Inflammatory macrophage treated with lipopolysaccharide for 1 hour (primary cell): ENCODE measurements at places on chromosomes 4 and X.

DNA sequence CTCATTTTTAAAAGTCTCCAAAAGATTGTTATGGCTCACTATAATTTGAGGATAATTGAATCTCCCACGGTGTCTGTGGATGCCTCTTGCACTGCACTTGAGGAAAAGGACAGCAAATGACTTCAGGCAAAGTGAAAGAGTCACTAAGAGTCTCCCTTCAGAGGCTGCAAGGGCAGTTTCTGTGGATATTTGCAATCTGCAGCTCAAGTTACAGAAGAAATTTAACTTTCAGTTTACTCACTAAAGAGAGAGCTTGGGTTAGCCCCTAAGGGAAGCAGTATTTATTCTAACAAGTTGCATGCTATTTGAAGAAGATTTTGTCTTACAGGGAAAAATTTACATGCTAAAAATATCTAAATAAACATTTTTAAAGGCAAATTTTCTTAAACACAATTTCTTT is 912.0 kb upstream of the TENM3 start:
- DNase-seq: no peak

DNA sequence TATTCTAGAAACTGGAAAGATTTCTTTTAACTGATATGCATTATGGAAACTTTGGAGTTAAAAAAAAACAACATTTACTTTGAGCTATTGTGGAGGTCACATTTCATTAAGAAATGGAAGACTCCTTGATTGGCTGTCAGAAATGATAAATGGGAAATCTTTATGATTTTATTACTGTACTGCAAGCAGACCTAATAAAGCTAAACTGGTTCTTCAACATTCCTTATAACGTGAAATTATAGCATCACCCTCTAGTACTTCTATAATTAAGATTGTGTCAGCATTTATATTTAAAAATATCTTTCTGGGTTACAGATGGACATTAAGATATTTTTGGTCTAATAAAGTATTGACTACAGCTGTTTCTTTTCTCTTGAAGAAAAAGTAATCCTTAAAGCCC is 213.8 kb upstream of the PACRGL start:
- no peak for DNase-seq

DNA sequence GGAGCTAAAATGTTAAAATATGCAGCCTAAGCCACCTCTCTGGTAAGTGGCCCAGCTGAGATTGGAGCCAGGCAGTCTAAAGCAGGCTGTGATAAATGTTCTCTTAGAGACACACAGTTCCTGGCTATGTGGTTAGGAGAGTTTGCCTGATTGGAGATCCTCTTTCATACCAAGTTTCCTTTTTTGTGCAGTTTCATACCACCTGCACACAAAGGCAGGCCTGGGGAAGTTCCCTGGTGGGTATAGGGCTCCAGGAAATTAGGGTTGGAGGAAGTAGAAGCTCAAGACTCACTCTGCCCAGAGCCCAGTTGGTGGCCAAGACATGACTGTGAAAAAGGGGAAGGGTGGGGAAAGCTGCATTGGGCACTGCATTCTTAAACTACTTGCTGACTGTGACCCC is 16.9 kb downstream of the CYBB start:
- peak; percentile 76 for DNase-seq

DNA sequence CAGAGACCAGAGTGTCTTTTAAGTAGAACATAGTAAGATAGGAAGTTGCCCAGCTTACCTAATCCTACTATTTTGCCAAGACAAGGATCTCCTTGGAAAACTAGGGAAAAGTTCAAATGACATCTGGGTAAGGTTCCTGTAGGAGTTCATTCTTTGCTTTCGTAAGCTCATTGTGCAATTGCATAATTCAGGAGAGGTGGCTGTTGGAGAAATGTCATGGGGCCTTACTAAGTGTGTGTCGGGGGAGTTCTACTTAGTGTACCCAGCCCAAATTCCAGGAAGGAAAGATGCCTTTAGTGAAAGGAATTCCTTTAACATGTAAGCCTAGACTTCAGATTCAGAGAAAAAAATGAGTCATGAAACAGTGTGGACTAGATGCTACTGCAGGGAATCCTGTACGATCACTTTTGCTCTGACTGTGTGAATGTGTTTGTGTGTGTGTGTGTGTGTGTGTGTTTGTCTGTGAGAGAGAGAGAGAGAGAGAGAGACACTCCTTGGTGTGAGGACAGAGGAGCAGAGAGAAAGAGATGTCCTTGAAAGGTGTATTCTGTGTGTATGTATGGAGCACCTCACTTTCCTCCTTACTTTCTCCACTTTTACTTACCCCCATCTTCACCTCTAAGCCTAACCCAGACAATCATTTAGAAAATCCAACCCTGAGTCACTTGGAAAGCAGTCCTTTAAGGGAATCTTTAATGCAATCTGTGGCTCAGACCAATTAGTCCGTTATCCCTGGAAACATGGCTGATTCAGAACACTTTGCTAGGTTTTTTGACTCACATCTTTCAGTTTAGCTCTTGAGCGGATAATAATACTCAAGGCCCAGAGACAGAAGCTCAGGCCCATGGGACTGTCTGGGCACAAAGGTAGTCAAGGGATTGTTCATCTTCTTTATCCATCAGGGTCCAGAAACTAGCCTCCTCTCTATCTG is 114.5 kb upstream of the ACSL4 start:
- peak; percentile 38 for DNase-seq

- no peak for DNase-seq
These were observed 34.0 kb downstream of the INPP4B start for GRCh38 chr4:142812091-142812490.

DNA sequence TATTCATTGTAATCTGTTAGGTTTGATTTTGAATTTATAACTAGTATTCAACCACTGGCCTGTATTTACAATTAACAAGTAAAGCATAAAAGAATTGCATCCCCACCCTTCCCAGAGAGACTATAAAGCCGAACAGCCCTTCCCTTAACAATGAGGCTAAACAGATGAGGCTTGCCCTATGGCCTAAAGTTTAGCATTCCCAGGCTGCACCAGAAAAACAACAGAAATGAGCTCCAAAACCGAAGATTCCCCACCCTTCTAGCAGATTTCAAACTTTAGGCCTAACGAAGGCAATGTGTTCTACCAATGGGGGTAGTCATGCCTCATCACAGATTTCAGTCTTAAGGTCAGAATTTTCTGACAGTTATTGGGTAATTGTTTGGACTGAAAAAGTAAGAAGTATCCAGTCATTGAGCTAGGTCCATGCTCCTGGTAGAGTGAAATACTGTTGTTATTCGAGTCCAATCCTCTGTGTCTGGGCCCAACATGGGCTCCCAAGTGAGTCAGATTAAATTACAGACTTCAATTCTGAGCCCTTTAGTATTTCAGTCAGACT is 197.6 kb downstream of the ANTXR2 start:
- DNase-seq: no peak

- DNase-seq: no peak
These were observed 300.4 kb upstream of the CPEB2 start for GRCh38 chr4:14701896-14702295.

- DNase-seq: no peak
These were observed 502 bp downstream of the HNRNPDL start for GRCh38 chr4:82429728-82430192.

- no peak for DNase-seq
These were observed 12.3 kb upstream of the VCX2 start for GRCh38 chrX:8183346-8183745.

GRCh38 chrX:44305921-44306320 is 37.6 kb downstream of the EFHC2 start:
- no peak for DNase-seq

DNA sequence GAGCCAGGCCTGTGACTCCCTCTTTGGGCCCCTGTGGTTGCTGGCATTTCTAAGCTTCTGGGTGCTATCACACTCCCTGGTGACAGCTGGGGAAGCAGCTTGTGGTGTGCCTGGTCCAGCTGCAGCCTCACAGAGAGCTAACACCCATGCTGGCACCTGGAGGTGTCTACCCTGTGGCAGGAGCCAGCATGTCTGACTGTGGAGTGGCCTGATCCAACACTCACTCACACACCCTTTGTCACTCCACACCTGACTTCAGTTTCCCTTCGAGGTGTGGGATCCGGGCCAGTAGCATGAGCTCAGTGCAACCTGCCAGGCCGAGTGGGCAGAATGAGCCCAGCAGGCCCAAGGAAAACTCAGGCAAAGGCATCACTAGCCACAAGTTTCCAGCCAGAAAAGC is 67.5 kb downstream of the TECRL start:
- DNase-seq: no peak

GRCh38 chrX:131621650-131622049 is 77.8 kb downstream of the OR13H1 start:
- DNase-seq: no peak

DNA sequence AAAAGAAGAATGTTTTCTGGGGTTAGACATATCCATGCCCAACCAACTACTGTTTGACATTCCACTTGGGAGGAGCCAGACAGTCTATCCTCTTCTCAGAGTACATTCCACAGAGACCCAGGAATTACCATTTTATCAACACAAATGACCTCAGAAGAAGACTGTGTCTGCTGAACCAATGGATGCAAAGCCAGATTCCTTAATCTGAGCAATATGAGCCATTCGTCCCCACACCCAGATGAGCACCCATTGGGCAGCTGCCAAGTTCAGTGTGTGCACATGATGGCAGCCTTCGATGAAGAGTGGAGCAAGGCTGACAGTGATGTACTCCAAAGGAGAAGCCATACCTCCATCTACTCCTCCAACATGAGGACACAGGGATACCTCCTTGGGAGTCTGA is 111.3 kb downstream of the ZNF674 start:
- DNase-seq: no peak

DNA sequence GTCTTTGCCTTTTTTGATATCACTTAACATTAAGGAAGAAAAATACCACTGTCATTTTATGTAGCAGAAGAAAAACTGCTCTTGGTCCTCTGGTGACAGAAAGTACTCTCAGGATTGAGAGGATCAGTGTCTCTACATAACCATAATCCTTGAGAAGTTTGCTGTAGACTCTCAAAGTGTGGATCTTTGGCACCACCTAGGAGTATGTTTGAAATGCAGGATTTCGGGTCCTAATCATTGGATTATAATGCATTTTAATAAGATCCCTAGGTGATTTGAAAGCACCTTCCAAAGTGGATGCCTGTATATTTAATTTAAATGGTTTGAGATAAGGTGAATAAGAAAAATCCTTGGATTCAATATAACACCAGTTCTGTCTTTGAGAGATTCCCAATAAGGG is 23.2 kb downstream of the MOB1B start:
- DNase-seq: no peak

- no peak for DNase-seq
These were observed 4.7 kb upstream of the LARP1B start for GRCh38 chr4:128056396-128056795.

DNA sequence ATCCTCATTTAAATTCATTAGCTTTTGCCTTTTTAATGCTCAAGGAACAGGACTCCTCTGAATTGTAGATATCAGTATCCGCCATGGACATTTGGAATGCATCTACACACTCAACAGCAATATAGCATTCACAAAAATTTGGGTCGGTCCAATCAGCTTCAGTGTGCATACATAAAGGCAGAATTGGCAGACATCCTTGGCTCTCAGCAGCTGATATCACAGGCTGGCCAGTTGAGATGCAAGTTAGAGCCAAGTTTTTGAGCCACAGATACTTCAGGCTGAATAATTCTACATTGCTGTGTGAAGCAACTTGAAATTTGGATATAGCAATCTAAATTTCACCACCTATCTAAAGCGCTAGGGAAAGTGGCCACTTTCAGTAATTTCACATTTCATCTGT is 821.1 kb downstream of the PCDH19 start:
- DNase-seq: no peak
